HT1080 (cell line): ENCODE measurements at places on chromosomes 13 and 19.

DNA sequence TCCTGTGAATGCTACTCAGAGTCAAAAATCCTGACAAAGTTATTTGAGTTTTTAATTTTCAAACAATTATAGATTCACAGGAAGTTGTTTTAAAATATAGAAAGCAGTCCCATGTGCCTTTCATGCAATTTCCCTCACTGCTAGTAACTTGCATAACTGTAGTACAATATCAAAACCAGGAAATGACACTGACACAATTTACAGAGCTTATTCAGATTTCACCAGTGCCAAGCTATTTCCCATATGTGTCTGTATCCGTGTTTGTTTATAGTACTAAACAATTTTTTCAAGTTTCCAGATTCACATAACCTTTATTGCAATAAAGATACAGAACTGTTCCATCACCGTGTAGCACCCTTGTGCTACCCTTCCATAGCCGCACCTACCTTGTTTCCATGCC, 934.6 kb downstream of the PCDH17 start:
- DNase-seq = no peak

- DNase-seq = peak; percentile 96
Measured at GRCh38 chr19:41887711-41888382, 4.9 kb downstream of the ARHGEF1 start.

DNA sequence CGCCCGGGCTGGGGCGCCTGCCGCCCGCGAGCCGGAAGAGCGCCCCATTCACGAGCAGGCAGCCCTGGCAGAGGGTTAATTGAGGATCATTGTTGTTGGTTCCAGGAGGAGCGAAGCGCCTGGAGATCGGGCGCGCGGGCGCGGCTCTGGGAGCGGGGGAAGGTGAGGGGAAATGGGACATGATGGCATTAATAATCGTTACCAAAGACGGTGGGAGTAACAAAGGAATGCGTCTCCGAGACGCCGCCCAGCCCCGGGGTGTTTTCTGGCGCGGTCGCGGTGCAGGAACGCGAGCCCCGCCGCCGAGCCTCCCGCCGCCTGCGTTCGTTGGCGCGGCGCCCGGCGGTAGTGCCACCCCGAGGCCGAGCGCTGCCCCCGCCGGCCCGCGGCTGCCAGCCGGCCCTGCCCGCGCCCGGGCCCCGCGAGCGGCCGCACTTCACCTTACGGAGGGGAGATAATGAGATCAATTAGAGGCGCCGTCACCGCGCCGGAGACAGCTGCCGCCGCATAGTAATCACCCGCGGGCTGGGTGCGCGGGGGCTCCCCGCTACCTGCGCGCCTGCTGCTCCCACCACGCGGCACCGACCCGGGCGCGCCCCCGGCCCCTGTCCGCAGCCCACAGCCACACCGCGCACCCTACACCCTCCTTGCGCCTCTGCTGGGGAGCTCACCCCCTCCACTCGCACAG, 2.8 kb downstream of the ZNF536 start:
- DNase-seq = no peak

GRCh38 chr19:14533450-14533849, 4.1 kb downstream of the TECR start:
- DNase-seq = no peak

DNA sequence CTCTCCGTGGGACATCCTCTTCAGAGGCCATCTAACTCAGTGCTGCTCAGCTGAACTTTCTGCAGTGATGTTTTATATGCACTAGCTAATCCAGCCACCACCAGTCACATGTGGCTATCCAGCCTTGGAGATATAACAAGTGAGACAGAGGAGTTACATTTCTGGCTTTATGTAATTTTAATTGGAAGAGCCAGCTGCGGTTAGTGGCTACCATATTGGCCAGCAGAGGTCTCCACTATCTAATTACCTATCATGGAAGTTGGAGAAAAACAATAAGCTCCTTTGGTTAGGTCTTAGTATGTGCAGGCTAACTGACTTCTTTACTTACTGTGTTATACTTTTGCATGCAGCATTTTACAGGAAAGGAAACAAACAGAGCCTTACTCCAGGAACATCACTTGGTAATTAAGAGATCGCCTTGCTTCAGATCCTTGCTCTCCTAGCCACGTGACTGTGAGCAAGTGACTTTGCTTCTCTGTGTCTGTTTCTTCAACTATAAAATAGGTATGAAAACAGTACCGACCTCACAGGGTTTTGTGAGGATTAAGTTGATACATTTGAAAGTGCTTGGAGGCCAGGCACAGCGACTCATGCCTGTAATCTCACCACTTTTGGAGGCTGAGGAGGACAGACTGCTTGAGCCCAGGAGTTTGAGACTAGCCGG, 1.6 kb upstream of the KLK10 start:
- peak; percentile 59 for DNase-seq

DNA sequence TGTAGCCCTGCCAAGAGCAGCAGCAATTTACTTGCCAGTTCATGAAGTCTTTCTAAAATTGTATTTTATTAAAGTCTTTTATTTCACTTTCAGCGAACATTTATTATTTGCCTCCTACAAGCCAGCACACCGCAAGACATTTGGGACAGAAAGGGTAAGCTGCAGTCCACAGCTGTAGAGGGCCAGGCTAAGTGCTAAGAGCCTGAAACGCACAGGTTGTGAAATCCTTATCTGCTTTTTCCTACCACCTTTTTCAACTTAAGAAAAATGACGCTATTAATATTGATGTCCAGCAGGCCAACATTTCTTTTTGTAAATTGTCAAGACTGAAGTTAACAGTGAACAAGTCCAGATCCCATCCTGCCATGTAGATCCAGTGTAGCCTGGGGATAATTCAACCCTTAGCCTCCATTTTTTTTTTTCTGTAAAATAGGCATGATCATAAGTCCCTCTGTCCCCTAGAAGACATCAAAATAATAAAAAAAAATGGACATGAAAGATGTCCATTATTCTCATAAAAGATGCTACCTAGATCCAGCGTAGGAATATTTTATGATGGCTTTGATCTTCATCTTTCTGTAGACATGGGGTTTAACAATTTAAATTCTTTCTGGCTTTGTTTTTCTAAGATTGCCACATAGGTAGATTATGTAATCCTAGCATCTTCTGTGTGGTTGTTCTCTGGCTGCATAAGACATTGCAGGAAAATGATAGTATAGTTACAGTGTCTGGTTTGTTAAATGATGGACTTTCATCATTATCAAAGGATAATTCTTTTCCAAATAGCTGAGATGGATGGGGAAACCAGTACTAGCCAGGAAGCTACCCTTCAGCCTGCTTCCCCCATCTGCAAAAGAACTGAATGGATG, 128.4 kb downstream of the SHISA2 start:
- DNase-seq = no peak

GRCh38 chr13:81563091-81563490, 1222.2 kb upstream of the SPRY2 start:
- no peak for DNase-seq

DNA sequence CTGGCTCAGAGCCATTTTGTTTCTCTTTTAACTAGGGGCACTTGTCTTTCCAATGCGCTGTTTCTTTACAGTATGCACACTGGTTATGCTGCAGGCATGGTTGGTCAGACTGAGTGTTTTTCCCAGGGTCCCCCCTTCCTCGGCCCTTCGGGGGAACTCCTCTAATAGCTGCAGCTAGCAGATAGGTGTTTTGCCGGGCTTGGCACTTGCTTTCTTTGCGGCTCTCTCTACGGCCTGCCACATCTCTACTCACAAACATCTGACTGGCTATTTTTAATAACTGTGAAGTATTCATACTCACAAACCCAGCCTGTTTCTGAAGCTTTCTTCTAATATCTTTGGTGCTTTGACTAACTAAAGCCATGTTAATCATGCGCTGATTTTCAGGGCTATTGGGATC, 89.4 kb downstream of the SLC25A15 start:
- no peak for DNase-seq

DNA sequence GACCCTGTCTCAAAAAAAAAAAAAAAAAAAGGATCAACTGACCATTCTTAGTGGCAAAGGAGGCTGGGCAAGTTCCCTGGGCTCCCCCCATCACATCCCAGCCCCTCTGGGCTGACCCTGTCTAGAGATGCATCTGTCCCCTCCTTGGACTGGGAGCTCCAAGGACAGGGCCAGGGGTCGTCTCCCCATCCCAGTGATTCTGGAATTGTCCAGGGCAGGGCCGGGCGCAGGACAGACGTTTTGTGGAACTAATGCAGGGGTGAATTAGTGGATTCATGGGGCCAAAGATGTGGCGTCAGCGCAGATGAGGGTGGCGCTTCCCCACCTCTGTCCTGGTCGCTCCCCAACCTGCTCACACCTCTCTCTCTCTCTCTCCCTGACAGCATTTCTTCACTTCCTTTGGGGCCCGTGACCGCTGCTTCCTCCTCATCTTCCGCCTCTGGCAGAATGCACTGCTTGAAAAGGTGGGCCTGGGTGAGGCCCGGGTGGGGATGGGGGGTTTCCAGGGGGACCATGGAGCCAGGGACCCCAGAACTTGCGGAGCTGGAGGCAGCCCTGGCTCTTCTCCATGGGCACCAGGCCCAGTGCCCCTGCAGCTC, 11.1 kb downstream of the GRAMD1A start:
- DNase-seq = no peak

GRCh38 chr13:100673376-100673712, 1.3 kb downstream of the TMTC4 start:
- DNase-seq = no peak

GRCh38 chr13:27455331-27455855, 5.0 kb upstream of the MTIF3 start:
- DNase-seq = no peak

- DNase-seq = no peak
Measured at GRCh38 chr19:29896802-29897201, 45.2 kb upstream of the URI1 start.
